Activated CD8-positive, alpha-beta T cell treated with anti-CD3 and anti-CD28 coated beads, Interleukin-2, amount 10 ng/mL, durations not matched to agents 7 days and 5 days (primary cell): ENCODE measurements at places on chromosomes 5 and 9. TPM values are rescaled to one million over a fixed set of nuclear protein-coding genes. Genes with fewer than 3 reads are reported as not detected.

The PCDHGA12 gene
- not detected for total RNA-seq

The NMUR2 gene
- not detected for total RNA-seq

The DRD1 gene
- total RNA-seq = not detected

The ROPN1L gene
- total RNA-seq = 1.4 TPM
